Neuronal stem cell (in vitro differentiated cells): ENCODE measurements at places on chromosomes 12 and 14.

- no peaks in the 10 kb centered on the region for H3K36me3 ChIP-seq
- H3K4me1 ChIP-seq = no peaks in the 10 kb centered on the region
These were observed 69.0 kb downstream of the ZFP36L1 start for GRCh38 chr14:68723808-68724268.

DNA sequence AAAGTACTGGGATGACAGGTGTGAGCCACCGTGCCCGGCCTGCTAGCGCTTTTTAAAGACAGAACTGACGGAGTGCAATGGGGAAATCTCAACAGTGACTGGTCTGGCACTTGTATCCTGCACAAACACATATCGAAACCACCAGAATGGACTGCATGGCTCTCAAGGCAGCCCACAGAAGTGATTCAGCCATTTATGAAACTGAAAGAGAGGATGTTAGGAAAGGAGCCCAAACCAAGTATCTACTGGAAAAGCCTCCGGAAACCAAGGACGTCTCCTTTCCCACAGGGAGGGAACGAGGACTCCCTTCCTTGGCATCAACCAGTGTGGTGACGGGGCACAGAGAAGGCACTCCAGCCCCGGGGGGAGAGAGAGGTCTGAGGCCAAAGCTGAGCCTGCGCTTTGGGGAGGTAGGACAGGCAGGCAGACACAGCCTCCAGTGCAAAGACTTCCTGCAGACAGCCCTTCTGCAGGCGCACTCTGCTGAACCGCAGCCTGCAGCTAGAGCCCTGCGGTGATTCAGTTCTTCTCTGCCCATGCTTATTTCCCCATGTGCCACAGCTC, 16.5 kb downstream of the SLC15A4 start:
- no peak overlapping the region for H3K4me3 ChIP-seq
- peaks cover 80% of the 10 kb centered on the region for H3K36me3 ChIP-seq
- no peaks in the 10 kb centered on the region for H3K4me1 ChIP-seq
- no peak overlapping the region for H3K27ac ChIP-seq
- no peak for DNase-seq

GRCh38 chr14:74350211-74350927, 2.1 kb downstream of the VRTN start:
- H3K36me3 ChIP-seq = no peaks in the 10 kb centered on the region
- H3K4me3 ChIP-seq = no peak overlapping the region
- DNase-seq = no peak

DNA sequence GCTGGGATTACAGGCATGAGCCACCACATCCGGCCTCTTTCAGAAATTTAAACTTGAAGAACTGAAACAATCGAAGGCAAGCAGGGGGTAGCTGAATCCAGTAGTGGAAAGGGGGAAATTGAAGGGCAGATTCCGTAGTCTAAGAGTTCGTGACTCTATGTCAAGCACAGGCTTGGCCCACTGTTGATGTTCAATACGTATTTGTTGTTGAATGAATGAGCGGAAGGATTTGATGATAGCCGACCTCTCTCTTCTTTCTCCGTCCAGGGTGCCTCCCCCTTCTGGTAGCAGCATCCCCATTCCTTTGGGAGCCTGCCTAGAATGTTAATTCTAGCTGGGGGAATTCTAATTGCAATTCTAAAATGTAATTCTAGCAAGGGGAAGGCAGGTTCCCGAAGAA, 59.8 kb upstream of the MED13L start:
- DNase-seq = no peak
- H3K4me3 ChIP-seq = no peak overlapping the region
- H3K36me3 ChIP-seq = no peaks in the 10 kb centered on the region
- H3K27ac ChIP-seq = no peak overlapping the region
- peaks cover 14% of the 10 kb centered on the region for H3K4me1 ChIP-seq
- H3K27me3 ChIP-seq = no peaks in the 10 kb centered on the region

DNA sequence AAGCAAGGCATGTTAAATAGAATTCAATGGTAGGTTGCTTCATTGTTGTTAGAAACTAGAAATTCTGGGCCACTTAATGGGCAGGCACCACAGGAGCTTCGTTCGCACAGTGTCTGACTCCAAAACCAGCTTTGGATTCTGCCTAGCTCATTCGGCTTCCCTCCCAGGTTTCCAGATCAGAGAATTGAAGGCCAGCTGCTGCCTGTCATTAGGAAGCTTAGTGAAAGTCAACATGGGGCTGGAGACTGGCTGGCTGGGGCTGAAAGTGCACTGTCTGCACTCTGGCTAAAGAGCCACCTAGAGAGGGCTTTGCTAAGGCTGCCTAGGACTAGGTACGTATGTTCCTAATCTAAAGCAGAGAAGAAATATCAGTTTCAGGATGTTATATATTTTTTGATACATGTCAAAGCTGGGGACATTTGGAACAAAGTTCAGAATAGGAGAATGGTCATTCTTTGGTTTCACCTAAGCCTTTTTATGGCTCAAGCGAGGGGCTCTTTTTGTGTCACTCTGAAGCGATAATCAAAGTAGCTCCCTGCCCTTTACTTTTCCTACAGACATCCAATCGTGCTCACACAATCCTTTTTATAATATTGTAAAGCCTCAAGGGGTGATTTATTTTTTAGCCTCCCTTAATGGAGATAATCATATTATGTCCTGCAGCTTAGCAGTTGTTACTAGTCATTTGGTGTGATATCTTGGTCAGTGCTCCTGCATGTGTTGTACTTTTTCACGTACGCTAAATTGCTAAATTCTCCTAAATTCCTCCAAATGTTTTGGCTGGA, 238.5 kb upstream of the NAV3 start:
- no peak overlapping the region for H3K4me3 ChIP-seq
- peak; percentile 42 for DNase-seq
- no peaks in the 10 kb centered on the region for H3K36me3 ChIP-seq
- peaks cover 3% of the 10 kb centered on the region for H3K4me1 ChIP-seq

DNA sequence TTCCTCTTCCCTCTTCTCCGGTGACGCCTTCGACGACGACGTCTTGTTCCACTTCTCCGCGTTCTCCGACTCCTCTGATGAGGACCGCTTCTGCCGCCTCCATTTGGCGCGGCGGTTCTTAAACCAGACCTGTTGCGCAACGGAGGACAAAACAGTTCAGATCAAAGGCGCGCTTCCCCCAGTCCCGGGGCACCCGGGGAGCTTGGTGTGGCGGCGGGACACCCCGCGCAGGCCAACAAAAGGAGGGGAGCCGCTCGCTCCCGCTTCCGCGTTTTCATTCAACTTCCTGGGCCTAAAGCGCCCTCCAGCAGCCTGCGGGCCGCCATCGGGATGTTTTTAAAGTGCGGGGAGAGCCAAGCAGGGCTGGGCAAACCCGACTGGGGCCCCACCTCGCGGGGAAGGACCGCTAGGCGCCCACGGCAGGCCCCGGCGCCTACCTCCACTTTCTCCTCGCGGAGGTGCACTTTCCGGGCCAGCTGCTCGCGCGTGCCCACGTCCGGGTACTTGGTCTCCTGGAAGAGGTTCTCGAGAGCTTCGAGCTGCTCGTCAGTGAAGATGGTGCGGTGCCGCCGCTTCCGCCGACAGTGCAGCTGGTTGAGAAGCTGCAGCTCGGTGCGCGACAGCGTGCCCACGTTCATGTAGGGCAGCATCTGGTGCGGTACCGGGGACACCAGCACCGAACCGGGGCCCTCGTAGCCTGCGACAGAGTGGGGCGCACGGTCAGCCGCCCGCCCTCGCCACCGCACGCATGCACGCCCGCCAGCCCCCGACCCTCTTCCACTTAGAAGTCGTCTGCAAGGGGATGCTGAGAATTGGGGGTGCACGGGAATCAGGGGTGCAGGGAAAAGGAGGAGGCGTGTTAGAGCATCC, 1.2 kb downstream of the GSC start:
- no peak for DNase-seq
- peak overlapping the region; percentile 79 for H3K4me3 ChIP-seq
- H3K4me1 ChIP-seq = peaks cover 42% of the 10 kb centered on the region

GRCh38 chr12:99386907-99387306, 260.6 kb upstream of the GARIN6 start:
- H3K27me3 ChIP-seq = no peaks in the 10 kb centered on the region
- H3K4me3 ChIP-seq = no peak overlapping the region
- DNase-seq = no peak
- H3K4me1 ChIP-seq = no peaks in the 10 kb centered on the region
- no peaks in the 10 kb centered on the region for H3K36me3 ChIP-seq
